ENCODE measurements at places on chromosomes 7 and 10.

DNA sequence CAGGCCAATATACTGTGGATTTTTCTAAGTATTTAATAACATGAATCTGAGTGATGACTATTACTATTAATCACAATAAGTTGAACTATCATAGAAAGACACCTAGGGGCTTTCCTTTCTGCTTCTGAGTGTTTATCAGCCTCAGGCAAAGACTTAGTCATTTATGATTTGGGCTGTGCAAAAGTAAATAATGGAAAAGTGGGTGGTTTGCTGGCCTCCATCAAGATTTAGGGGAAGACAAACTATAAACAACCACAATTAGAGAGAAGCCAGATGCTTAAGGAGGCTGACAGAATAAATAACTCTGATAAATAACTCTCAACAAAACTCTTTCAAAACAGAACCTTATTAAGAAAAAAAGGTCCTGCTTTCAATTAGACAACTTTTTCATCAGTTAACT lies 64.7 kb downstream of the MACC1 start:
- no peak for DNase-seq

- DNase-seq = no peak
Observed at GRCh38 chr7:158351481-158351880, 236.1 kb downstream of the PTPRN2 start.

- no peak for DNase-seq
Observed at GRCh38 chr7:47785923-47786556, 162.2 kb downstream of the PKD1L1 start.

GRCh38 chr7:21371360-21371759 lies 56.5 kb upstream of the SP4 start:
- DNase-seq = no peak

GRCh38 chr7:45983720-45984255 lies 62.7 kb upstream of the IGFBP3 start:
- no peak for DNase-seq

- no peak for DNase-seq
Observed at GRCh38 chr7:157708919-157709295, 372.1 kb downstream of the DNAJB6 start.

GRCh38 chr7:113824117-113824823 lies 94.5 kb downstream of the PPP1R3A start:
- no peak for DNase-seq

DNA sequence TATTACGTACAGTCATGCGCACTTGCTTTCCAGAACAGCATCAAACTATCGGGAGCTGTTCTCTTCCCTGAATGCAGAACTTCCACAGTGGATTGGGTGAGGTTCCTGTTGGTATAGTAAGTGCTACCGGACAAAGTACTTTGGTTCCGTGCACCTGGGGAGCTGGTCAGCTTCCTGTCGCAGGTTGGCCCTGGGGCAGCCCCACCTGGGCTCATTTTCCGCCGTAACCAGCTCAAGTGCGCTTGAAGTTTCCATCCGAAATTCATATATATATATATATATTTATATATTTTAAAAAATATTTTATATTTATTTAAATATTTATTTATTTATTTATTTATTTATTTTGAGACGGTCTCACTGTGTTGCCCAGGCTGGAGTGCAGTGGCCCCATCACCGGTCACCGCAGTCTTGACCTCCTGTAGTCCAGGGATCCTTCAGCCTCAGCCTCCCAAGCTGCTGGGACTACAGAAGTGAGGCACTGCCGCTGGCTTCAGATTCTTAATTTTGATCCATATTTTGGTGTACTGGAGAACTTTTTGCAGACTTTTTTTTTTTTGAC lies 6.5 kb downstream of the SCART1 start:
- no peak for DNase-seq

DNA sequence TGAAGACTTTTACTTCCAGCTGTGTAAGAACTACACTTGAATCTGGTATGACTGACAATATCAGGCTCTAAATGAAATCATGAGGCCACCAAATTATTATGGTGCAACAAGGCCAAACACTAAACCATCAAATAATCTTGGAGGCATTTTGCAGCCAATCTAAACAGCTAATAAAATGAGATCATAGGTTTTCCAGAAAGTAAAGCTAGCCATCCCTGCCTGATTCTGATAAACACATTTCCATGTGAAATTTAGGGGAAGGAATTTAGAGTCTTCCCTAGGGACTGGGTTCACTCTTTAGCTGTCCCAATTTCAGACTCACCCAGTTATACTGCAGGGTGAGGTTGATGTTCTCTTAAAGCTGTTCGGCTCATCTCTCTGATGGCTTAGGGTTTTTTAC lies 190.3 kb upstream of the TMEM196 start:
- DNase-seq = no peak

- DNase-seq = no peak
Observed at GRCh38 chr10:119537953-119538630, 4.4 kb downstream of the RGS10 start.

- no peak for DNase-seq
Observed at GRCh38 chr10:18666810-18667209, 7.6 kb downstream of the ARL5B start.

- DNase-seq = no peak
Observed at GRCh38 chr10:31074722-31075086, 43.0 kb upstream of the ZNF438 start.

GRCh38 chr10:3886191-3886590 lies 101.2 kb upstream of the KLF6 start:
- no peak for DNase-seq
